ENCODE measurements at places on chromosomes 4 and X.

DNA sequence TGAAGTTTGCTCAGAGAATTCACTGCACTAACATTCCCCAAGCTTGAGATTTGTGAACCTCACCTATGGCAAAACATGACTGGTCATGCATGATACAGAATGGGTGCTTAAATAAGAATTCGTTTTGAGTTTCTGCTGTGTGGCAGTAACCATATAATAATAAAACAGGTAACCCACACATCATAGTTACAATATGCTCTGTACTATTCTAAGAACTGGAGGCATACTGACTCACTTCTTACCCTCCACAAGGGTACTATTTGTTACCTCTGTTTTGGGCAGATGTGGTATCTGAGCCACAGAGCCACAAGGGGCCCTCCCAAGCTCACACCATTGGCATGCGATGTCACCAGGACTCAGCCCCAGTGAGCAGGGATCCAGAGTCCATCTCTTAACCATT lies 17.6 kb downstream of the SLC2A9 start:
- DNase-seq, result no peak

- no peak for DNase-seq
Measured at GRCh38 chrX:98380106-98380505, 1496.4 kb downstream of the RPA4 start.

DNA sequence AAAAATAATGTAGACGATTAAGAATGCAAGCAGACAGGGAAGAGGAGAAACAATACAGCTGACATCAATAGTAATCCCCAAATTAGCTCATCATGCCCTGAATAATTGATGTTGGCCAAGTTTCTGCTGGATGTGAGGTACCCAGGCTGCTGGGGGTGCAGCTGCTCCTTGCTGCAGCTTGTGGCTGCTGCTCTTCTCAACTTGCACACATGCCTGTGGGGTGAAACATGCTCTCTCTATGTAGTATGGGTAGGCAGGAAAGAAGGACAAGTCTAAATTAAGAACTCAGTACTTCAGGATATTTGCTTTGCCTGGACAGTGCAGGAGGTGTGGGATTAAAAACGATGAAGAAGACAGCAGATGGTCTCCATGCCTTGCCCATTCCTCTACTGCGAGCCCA lies 16.7 kb downstream of the EDA2R start:
- no peak for DNase-seq

DNA sequence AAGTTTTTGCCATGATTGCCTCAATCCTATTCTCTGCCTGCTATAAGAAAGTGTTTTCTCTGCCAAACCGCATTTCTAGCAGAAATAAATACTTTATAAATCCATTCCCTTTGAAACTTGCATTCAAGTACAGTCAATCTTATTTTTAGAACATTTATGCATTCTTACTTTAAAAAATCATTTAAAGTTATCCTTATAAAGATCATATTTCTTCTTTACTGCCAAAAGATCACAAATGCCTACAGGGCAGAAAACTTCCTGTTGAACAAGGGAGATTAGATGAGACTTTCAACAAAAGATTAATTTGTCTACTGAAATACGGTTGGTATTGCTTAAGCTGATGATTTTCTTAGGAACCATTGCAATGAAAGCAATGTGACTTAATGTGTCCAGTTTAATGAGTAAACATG lies 207.2 kb upstream of the SLIT2 start:
- no peak for DNase-seq

DNA sequence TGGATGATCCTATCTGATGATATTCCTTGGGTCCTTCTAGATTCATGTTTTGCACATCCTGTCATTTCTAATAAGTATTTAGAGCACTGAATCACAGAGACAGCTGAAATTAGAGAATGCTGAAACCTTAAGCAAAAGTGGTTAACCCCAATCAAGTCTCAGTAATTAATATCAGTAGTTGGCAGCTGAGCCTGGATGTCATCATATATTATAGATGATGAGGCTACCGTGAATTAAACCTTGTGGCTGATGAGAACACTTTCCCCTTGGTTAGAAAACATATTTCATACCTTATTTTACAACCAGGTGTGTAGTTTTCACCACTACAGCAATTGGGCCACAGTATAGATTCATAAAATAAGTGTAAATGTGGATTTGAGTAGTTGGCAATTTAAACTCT lies 499.0 kb downstream of the PDGFC start:
- DNase-seq, result no peak

GRCh38 chr4:66590488-66591215 lies 920.4 kb upstream of the EPHA5 start:
- no peak for DNase-seq

DNA sequence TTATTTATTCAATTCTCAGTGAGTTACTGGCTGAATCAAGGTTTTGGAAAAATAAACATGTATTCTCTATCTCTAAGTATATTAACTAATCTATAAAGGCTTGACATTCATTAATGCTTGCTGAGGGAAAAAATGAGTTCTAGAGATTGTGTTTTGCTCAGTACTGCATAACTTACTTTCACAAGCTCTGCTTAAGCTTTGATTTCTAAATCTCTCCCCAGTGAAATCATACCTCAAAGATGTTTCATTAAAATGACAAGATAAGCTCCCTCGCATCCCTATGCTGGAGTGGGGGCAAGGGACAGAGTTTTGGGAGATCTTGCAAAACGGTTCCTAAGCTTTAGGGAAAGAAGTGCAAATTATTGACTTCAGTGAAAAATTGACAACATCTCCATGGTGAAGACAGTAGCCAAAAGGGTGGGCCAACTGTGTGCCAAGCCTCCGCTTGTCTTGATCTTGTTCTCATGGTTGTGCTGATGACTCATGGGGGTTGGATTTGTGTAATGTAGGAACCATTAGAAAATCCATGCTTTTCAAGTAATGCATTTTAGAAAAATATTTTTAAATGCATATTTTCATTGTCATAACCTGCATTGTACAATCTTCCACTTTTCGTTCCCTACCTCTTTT lies 521.4 kb downstream of the RPA4 start:
- no peak for DNase-seq

DNA sequence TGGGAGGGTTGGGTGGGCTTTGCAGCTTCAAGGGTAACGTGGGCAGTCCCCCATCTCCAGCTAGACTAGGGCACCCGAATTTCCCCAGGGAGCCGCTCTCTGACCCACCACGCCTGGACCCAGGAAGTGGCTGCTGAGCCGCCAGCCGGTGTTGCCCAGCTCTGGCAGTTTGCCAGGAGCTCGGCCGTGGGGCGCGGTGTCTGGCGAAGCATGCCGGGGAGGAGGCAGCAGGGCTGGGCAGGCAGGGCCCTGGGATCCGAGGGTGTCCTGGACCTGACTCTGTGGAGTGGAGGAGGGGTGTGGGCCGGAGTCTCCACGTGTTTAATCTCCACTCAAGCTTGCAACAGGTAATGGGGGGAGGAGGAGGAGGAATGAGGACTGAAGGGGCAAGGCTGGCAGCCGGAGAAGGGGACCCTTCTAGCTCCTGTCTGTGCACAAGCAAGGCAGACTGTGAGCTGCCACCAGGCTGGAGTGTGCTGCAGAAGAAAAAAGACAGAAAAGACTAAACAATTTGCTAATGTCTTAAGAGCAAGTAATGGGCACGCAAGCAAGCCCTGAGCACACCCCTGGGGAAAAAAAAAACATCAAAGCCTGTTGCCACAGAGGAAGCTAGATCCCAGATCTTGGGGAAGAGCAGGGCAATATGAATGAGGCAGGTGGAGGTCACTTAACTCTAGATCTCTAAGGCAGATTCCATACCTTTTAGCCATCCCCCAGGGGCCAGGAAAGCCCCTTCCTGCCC lies 2.4 kb downstream of the LONRF3 start:
- DNase-seq, result peak; percentile 41

DNA sequence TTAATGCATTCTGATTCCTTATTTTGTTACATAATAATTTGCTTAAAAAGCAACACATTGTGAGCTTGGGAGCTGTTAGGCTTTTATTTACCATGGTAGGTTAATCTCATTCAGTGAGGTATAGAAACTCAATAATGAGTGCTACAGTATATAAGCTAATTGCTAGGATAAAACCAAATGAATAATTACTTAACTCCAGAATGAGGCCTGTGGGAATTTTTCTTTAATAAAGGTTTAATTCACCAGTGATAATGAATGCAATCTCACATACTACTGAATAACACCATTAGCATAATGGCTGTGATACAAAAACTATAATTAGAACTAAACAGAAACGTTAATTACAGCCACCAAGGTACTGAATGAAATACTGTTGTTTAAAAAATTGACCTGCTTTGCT lies 326.3 kb downstream of the IQCM start:
- DNase-seq, result no peak

GRCh38 chrX:133380711-133381619 lies 34.3 kb downstream of the GPC4 start:
- no peak for DNase-seq

DNA sequence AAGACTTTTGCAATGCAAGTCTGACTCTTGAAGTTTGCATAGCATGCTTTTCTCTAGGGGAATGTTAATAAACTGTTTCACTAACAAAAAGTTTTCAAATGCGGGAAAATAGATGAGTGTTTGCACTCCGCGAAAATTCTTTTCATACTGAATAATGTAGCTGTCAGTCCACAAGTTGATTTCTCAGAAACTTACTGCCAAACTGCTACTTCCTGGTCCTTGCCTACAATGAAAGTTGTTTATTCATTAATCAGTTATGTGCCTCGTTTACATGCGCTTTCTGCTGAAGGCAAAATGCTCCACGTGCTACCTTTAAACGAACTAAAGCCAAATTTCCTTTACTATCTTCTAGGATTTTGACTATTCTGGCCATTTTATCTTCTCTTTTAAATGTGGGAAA lies 166.2 kb downstream of the MAGEB17 start:
- no peak for DNase-seq

DNA sequence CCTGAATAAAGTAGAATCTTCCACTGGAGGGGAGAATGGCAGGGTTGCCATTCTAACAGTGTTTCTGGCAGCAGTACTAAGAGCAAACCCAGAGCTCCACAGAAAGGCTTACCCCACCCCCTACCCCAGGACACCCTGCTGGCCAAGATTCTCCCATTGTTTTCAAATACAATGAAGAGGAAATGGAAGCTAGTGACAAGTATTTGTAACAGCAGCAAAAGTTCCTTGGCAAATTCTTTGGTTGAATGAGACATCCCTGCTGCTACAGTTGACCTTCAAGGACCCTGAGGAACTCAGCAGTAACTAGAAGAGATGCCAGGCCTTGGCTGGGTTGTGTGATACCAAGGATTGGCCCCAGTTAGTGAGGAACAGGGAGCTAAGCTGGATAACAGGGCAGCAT lies 124.2 kb upstream of the DGKK start:
- no peak for DNase-seq

DNA sequence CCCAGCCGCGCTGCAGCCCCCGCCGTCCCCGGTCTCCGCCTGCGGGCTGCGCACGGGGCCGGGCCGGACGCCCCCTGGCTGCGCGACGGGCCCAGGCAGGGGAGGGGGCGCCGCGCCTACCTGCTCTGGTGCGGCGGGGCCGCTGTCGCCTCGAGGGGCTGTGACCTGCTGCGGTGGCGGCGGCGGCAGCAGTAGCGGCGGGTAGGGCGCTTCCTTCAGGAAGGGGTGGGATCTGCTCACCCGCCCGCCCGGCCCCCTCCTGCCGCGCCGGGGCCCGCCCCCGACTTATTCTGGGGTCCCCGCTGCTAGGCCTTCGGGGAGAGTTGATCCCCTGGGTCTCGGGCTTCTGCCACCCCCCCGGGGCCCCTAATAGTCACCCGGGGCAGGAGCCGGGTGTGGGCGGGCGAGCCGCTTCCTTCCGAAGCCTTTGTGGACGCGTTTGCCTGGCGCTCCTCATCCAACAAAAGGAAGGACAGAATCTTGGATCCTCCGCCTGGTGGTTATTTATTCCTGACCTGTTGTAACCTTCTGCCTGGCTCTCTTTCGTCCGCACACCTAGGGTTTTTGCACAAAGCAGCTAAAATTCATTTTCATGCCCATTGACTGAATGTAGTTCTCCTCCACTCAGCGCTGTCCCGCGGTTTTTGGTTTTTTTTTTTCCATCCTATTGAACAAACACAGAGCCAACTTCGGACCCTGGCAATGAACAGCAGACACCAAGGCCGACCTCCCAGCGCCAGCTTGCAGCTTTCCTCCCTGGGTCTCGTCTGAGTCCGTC lies at the start of gene TMEM150C:
TMEM150C (minus strand) TSS at position 203 of the 778 bp plus-strand sequence. CDS start 57,331 bp downstream, outside the sequence.
- DNase-seq, result peak; percentile 63
